ENCODE measurements at places on chromosomes 1 and 21.

GRCh38 chr1:25896266-25896665 is 10.0 kb downstream of the STMN1 start:
- DNase-seq: no peak

DNA sequence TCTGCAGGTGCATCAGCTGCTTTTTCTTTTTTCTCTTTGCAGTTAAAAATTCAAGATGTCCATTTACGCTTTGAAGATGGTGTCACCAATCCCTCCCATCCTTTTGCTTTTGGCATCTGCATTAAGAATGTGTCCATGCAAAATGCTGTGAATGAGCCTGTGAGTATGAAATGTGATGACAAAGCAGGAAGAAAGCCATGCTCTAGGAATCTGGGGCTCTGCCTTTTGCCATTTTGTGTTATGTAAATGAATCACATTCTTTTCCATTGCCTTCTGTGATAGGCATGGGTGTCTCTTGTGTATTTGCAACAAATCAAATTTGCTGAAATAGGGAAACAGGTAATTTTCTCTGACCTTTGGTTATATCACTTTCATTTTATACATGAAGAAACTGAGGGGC is 19.4 kb downstream of the VPS13D start:
- no peak for DNase-seq

- no peak for DNase-seq
These were observed 40.5 kb downstream of the CD34 start for GRCh38 chr1:207870306-207871031.

GRCh38 chr1:117809764-117810163 is 119.7 kb downstream of the GDAP2 start:
- DNase-seq: no peak

DNA sequence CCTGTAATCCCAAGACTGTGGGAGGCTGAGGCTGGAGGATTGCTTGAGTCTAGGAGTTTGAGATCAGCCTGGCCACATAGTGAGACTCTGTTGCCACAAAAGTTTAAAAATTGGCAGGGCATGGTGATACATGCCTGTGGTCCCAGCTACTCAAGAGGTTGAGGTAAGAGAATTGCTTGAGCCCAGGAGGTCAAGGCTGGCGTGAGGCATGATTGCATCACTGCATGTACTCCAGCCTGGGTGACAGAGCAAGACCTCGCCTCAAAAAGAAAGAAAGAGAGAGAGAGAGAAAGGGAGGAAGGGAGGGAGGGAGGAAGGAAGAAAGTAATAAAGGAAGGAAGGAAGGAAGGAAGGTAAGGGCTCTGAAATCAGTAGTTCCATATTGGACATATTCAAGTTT is 25.0 kb downstream of the GLUL start:
- DNase-seq: no peak

DNA sequence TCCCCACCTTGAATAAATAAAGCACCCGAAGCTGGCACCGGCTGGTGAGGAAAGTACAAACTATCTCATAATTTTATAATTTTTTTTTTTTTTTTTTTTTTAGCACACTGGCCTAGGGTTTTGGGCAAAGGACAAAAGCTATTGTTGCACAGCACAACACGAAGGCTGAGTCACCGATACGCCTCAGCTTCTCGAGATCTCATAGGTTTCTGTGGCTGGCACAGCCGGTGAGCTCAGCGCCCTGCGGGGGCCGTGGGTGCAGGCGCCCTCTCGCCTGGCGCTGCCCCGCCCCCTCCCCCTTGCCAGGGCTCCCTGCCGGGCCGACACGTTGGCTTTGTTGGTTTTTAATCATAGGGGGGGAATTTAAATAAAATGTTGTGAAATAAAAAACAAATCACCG is 17.2 kb downstream of the CASZ1 start:
- no peak for DNase-seq

- no peak for DNase-seq
These were observed 19.1 kb downstream of the RUNX3 start for GRCh38 chr1:24910751-24911650.

DNA sequence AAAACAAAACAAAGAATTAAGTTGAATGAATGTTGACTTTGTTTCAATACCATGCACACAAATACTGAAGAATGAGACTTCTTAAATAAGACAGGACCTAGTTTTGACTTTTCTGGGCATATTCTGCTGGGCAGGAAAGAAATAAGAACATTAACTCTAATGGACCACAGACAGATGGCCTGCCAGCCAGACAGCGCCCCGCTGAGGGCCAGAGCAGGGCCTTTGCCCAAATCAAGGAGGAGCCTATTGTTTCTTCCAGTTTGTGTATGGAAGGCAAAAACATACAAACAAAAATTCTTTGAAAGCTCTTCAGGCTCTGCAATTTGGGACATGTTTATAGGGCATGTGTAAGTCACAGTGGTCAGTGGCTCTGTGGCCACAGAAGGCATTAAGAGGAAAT is 44.4 kb upstream of the KIF26B start:
- DNase-seq: no peak

- DNase-seq: peak; percentile 30
These were observed 701 bp downstream of the DEDD start for GRCh38 chr1:161131523-161132409.

DNA sequence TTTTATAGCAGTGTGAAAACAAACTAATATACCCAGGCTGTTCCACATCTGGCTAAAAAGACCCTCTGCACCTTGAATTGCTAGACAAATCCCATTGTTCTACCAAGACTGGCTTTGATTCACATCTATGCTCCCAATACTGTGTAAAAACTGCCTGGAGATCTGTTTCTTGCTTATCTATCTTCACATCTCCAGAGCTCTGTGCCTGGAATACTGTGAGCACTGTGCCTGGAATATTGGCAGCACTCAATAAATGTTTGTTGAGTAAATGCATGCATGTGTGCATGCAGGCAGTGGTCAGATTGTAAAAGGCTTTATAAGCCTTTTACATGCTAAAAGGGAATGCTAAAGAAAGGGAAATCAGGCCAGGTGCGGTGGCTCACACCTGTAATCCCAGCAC is 75.5 kb upstream of the APP start:
- DNase-seq: no peak

DNA sequence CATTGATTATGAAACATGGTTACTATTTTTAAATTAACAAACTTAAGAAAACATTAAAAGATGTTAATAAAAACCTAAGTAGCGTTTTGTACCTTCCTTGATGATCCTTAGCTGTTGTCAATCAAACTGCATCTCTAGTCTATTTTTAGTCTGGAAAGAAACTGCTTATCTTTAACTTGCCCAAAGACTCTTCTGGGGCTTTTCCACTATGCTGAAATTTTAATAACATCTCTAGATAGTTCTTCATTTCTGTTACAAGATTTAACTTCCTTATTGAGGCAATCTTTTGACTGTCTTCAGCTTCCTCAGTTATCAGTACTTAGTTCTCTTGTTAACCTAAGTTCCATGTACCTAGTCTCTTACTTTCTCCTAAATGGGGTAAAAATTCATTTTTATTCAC is 135.9 kb upstream of the HMCN1 start:
- DNase-seq: no peak
